ENCODE measurements at places on chromosomes 1 and 21.

GRCh38 chr21:31910074-31910470, 37.3 kb downstream of the HUNK start:
- no peak for DNase-seq

DNA sequence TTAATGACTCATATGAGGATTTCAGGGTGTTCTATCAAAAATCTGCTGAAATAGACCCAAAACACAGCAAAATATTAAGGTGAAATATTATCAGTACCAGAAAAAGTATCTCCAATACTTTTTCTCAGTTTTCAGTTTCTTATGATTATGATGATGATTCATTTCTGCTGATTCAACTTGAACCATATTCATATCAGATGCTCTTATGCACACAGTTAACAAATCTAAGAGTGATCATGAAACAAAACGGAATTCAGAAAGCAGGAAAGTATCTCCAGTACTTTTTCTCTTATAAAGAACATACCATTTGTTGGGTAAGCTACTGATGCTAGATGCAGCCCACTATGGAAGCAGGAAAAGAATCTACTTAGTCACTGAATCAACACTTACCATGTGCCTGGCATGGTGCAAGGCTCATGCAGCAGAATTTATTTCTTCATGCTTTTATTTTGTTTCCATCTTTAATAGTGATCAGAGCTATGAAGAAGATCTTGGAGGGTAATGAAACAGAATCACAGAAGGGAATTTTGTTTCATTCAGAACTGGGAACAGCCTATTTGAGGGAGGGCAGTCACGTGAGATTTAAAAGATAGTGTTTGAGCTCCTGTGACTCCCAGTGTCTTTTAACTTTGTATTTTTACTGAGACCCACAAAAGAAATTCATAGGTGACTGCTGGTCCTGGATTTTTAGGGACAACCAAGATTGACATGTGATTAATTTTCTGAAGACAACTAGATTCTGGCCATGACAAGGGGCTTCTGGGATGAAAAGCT, 480.6 kb downstream of the SETD4 start:
- DNase-seq, result no peak

GRCh38 chr1:121414905-121415304, 230.1 kb downstream of the SRGAP2C start:
- DNase-seq, result no peak

- DNase-seq, result no peak
Observed at GRCh38 chr1:73517603-73518191, 680.3 kb downstream of the LRRIQ3 start.

DNA sequence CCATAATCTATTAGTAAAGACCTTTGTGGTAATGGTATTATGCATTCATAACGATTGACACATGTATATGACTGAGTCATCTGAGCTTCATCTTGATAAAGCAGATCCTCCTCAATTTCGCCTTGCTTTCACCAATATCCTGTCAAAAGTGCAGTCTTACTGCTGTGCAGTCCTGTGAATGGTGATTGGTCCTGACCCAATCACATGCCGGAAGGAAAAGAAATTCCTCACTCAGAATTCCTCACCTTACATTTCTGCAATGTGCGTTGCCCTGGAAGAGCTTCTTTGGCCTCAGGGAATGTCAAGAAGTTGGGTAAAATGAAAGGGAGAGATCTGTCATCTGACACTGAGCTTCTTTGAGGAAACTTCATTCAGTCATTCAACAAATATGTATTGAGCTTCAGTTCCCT, 121.0 kb upstream of the TSPAN2 start:
- DNase-seq, result no peak

- DNase-seq, result no peak
Observed at GRCh38 chr1:152170287-152170905, 11.4 kb upstream of the RPTN start.

DNA sequence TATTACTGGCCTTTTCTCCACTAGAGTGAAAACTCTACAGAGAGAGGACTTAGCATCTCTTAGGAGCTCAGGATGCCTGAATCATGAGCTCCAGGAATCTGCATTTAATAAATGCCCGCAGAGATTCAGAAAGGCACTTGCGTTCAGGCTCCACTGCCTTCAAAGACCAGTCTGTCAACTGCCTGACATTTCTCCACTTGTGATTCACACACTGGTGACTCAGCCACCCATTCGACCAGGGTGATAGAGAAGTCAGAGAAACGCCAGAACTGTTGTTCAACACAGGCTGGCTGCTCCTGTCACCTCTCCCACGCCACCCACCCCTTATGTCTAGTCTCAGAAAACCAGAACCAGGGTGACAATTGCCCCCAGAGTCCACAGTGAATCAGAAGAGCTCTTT, 26.9 kb upstream of the LBR start:
- DNase-seq, result no peak
